ENCODE measurements at places on chromosomes 7 and 10.
A peak's percentile ranks its signal among the peaks of the same experiment; 100 is the strongest.

DNA sequence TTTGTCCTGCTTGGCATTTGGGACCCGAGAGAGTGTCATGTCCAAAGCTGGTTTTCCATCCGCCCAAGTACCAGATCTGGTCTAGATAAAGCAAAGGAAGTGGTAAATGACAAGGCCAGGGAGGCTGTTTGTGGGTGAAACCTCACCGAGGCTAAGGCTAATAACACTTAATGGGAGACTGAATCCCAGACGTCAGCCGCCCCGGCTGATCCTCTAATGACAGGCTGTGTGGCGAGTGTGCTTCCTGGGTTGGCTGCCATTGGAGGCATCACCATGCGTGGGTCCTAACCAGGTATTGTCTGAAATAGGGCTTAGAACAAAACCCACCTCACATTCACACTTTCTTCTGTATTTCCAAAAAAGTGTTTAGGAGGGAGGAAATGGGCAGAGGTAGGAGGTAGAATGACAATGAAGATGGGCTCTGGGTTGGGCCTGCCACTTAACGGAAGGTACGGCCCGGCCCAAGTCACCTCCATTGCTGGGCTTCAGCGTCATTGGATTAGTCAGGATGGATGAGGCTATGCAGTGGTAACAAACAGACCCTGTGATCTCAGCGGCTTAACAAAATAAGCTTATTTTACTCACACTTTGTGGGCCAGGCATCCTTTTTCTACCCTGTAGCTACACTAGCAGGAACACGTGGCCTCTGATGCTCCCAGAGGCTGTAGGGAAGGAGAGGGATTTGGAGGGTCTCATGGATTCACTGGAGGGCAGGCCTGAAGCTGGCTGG lies 59.7 kb downstream of the PROSER2 start:
- DNase-seq = no peak

GRCh38 chr10:113746217-113746957 lies 5.1 kb upstream of the PLEKHS1 start:
- no peak for DNase-seq

GRCh38 chr10:42490368-42490767 lies 148.0 kb downstream of the ZNF33B start:
- no peak for DNase-seq

GRCh38 chr7:78493401-78493800 lies 694.8 kb downstream of the PHTF2 start:
- no peak for DNase-seq

DNA sequence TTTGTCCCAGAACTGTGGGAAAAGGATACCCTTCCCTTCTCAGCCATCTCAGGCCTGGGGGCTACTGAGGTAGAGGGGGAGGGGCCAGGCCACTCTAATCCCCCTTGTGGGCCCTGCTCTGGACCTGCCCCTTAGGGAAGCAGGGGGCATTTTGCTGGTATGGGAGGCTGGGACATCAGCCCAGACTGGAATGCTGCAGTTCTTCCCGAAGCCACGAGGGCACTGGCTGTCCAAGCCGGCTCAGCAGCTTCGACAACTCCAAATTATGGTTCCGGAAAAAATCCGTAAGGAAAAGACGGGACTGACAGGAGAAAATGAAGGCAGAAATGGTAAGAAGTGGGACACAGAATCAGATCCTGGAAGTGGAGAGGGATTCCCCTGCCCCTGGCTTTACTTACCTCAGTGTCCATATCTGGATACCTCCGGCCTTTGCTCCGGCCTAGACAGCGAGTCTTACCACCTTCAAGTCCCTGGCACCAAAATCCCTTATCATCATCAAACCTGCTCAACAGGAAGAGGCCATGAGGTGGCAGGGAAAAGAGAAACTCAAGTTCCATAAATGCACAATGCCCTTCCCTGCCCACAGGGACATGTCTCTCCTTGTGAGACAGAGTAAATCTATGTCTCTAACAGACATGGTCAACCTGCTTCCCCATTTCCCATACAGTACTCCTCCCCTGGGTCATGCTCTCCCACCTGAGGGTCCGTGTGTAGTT lies 9.0 kb downstream of the NDST2 start:
- no peak for DNase-seq

DNA sequence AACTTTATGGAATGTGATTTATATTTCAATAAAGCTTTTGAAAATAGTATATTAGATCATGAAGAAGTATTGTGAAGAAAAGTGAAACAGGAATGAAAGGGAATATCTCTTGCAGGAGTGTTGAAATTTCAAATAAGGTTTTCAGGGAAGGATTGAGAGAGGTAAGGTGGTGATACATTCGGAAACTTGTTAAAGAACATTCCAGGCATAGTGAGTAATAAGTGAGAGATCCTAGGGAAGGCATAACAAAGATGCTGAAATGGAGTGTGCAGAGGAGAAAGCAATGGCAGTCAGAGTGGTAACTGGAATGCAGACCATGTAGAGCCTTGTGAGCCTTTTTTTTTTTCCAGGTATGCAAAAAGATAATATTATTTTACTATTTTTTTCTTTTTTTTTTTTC lies 4.1 kb downstream of the OR9A4 start:
- DNase-seq = no peak

- DNase-seq = no peak
These were observed 63.1 kb upstream of the ADRB1 start for GRCh38 chr10:113980408-113981087.

GRCh38 chr7:5083311-5083711 lies 37.7 kb downstream of the RBAK start:
- no peak for DNase-seq

- no peak for DNase-seq
These were observed 27.5 kb downstream of the CTNNA3 start for GRCh38 chr10:67668448-67668847.

DNA sequence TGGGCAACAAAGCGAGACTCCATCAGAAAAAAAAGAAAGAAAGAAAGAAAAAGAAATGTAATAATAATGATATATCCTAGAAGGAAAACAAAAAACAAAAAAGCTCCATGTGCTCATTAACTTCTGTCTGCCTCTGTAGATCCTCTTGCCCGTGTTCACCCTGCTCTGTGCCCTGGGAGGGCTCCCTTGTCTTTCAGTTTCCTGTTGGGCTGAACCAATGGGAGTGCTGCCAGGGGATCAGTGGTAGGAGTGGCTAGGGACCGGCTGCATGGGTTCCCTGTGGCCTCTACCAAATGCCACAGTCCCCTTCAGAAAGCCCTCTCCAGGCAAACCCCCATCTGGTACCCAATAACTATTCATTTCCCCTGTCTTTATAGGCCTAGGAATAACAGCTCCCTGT lies 51.8 kb upstream of the PARD3 start:
- DNase-seq = peak; percentile 14

DNA sequence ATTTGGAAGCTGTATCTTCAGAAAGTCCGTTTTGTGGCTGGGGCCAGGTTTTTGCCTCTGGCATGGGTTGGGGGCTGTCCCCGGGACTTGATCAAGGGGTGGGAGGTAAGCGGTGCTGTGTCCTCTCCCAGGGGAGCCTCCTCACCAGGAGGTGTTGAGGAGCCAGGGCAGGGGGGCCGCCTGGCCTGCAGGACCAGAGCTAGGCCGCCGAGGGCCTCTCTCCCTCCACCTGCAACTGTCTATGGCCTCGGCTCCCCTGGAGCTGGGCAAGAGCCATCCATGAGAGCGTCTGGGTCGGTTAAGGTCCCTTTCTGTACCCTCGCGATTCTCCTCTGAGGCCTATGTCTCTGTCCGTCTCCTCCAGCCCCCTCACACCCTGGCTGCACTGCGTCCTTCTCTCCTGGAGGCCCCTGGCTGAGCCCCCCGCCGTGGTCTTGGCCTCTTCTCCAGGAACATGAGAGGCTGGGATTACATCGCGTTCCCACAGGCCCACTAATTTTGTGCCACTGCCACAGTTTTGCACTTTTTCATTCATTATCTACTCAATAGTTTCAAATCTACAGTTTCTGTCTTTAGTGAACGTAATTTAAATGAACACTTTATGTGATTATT lies 20.6 kb downstream of the CALML5 start:
- no peak for DNase-seq

- no peak for DNase-seq
These were observed 31.6 kb downstream of the WBP1L start for GRCh38 chr10:102775201-102775934.

DNA sequence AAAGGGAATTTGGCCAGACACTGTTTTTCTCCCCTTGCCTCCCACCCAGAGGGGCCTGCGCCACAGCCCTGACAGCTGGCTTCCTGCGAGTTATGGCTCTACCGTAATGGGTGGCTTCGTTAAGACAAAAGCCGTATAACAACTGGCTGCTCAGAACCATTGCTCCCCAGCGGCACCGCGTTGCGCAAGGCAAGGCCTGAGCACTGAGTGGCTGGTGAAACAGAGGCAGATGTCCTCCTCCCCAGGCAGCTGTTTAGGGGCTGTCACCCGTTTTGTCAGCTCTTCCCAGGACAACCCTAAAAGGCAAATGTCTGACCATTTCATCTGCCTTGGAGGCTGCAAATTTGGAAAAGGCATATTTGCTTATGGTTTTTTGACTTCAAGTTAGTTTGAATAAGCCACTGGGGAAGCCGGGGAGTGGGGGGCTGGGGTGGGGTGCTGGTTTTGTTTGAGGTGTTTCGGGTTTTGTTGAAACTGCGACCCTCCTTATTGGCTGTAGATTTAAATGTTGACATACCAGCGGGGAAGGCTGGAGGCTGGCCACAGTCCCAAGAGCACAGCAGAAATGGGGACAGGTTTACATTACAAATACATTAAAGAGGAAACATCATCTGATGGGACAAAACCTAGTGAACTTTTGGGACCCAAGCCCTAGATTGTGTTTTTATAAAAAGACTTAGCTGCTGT lies 681 bp upstream of the SPOCK2 start:
- no peak for DNase-seq

- no peak for DNase-seq
These were observed at the start of gene RET for GRCh38 chr10:43076876-43077420. RET (plus strand) TSS chr10:43077069; CDS start chr10:43077259, 190 bp downstream.

- no peak for DNase-seq
These were observed 978 bp downstream of the OGDH start for GRCh38 chr7:44607141-44608068.

DNA sequence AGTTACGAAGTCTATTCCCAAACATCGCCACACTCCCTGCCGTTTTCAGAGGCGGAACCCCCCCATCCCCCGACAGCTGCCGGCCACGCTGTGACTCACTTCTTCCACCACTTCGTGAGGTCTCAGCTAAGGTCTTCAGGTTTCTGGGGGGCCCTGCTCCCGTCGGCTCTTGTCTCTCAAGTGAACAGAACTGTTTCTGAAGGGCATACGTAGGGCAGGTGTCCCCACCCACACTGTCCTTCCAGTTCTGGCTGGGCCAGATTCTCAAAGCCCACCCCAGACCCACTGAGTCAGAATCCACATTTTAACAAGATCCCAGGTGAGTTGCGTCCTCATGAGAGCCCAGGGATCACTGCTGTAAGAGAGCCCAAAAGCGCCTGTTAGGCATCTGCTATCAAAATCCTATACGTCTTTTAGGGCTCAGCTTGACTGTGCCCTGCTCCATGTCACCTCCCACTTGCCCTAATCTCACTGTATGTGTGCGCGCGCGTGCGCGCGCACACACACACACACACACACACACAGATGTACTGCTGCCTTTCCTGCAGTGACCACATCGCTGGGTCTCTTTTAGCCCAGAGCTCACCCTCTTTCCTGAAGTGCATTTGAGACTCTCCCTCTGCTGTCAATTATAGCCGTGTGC lies 78.8 kb downstream of the PROSER2 start:
- DNase-seq = no peak

DNA sequence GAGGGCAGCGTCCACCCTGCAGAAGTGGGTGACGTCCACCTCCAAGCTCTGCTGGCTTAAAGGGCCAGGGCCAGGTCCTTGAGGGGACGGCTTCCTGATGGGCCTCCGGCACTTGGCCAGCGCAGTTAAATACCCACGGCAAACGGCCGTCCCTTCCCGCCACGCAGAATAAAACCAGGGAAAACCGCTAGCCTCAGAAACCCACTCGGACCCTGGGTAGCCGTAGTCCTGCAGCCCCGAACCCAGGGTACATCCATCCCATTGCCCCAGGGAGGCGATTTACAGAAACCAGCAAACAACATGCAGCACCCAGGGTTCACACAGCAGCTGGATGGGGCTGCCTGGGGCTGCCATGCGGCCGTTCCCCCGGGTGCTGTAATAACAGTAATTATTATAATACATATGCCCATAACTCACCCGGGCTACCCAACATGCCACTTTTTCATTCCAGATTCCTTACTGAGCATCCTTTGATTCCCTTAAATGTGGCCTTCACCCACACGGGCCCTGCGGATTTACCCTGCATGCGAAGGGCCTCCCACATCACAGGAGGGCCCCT lies 81.5 kb upstream of the PDGFA start:
- DNase-seq = no peak

GRCh38 chr7:146728141-146728540 lies 611.5 kb downstream of the CNTNAP2 start:
- no peak for DNase-seq

GRCh38 chr10:3992382-3993178 lies 207.6 kb upstream of the KLF6 start:
- no peak for DNase-seq

DNA sequence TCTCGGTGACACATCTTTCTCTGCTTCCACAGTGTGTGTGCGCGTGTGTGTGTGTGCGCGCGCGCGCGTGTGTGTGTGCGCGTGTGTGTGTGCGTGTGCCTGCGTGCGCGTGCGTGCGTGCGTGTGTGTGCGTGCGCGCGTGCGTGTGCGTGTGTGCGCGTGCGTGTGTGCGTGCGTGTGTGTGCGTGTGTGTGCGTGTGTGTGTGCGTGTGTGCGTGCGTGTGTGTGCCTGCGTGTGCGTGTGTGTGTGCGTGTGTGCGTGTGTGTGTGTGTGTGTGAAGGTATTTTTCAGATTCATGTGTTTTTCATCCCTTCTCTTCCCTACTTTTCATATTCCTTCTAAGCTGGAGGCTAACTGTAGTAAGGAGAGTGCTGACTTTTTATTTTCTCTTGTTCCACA lies 148.4 kb downstream of the CREB5 start:
- no peak for DNase-seq

- no peak for DNase-seq
These were observed 425.0 kb downstream of the KCNMA1 start for GRCh38 chr10:77212632-77213031.

DNA sequence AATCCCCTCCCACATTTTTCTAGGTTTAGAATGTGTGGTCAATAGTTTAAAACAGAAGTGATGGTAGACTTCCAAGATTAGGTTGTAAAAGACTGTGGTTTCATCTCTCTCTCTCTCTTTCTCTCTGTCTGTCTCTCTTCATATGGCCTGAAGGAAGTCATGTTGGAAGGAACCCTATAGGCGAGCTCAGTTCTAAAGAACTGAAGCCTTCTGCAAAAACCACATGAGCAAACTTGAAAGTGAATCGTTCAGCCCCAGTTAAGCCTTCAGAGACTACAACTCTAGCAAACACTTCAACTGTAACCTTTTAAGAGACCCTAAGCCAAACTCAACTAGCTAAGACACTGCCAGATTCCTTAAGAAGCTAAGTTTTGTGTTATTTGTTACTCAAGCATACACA lies 707.5 kb upstream of the LRRTM3 start:
- no peak for DNase-seq
